Activated CD4-positive, alpha-beta T cell treated with anti-CD3 and anti-CD28 coated beads for 4 hours (primary cell): ENCODE measurements at places on chromosomes 1 and 21.

DNA sequence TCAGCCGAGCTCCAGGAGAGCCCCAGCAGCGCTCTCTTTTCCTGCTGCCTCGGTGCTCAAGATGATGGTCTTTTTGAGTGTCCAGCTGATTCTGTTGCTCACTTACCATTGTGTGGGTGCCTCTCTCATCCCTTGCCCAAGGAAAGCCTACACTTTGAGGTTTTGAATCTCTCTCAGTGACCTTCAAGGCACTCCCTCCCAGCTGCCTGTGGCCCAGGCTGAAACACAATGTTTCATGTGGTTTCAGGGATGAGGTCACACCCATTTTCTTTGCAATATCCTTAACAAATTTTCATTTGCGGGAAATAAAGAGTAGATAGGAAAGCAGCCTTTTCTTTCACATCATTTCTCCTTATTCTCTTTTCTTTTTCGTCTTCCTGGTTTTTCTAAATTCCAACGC, 12.6 kb upstream of the MRPS14 start:
- DNase-seq, result no peak

- DNase-seq, result no peak
Measured at GRCh38 chr1:111961773-111962565, 27.5 kb downstream of the KCND3 start.

DNA sequence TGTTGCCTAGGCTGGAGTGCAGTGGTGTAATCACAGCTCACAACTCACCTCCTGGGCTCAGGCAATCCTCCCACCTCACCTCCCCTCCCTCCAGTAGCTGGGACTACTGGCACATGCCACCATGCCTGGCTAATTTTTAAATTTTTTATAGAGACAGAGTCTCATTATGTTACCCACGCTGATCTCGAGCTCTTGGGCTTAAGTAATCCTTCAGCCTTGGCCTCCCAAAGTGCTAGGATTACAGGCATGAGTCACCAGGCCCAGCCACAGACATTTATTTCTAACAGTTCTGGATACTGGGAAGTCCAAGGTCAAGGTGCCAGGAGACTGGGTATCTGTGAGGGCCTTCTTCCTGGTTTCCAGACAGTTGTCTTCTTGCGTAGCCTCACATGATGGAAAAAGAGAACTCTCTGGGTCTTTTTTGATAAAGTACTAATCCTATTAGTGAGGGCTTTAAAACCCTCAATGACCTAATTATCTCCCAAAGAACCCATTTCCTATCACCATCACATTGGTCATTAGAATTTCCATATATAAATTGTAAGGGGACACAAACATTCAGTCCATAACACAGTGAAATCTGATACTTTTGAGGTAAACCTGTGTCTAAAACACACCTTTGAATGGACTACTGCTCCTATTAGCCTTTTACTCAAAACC, 67.9 kb downstream of the PHACTR4 start:
- no peak for DNase-seq

- DNase-seq, result no peak
Measured at GRCh38 chr21:36163750-36164741, 7.4 kb downstream of the DOP1B start.

GRCh38 chr1:61374156-61374555, 291.8 kb downstream of the NFIA start:
- no peak for DNase-seq
